ENCODE measurements at places on chromosomes 2 and 18.
A peak's percentile ranks its signal among the peaks of the same experiment; 100 is the strongest.

DNA sequence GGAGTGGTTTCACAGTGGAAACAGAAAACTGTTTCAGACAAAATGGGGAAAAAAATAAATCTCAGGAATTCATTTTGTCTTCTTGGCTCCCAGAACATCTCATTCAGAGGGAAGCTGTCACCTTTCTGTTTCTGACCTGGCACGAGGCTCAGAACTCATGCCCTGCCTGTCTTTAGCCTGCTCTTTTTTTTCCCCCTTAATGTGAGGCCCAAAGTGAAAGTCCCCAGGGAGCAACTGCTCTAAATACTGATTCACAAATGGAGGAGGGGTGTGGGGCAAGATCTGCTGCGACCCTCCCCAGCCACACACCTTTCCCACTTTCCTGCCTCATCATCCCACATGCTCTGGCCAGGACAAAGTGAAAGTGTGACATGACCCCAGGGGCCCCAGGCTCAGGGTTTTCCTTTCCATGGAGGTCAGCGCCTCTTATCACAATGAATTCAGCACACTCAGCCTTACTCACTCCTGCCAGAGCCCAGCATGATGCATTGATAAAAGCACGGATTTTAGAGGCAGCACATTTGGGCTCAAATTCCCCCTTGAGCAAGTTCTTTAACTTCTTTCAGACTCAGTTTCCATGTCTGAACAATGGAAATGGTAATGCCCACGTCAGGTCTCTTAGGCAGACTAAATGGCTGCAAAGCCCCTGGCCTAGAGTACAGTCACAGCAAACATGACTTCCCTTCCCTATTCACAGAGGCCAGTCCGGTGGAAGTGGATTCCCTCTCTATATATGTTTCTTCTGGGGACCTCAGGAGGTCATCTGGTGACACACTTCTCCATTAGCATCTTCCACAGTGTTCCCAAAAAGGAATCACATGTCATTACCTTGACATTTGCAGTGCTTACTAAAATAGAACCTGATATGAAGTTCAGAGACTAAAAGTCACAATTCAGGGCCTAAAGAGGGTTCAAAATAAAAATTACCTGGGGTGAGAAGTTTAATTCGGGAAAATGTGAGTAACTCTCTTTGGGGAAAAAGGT, 55.3 kb upstream of the TMEM163 start:
- no peak for DNase-seq

DNA sequence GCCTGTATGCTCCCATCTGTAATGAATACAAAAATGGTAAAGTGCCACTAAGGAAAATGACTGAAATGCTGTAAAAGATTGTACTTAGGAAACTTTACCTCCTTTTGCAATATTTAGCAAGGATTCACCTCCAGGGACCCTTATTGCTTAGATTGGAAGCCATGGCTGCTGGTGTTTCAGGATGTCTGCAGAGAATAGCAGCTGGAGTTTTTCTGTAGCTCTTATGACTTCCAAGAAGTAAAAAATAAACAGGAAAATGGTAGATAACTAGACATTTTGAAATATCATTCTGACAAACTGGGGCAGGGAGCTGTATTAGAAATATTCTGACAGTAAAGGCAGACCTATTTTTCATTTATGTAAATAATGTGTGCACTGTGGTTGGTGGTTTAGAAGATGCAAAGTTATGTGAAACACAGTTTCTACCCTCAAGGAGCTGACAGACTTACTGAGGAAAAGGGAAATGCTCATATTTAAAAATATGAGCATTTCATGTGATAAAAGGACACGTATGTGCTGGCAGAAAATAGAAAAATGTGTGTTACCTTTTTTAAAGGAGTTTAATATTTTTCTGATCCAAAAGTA, 224.9 kb upstream of the BOD1L2 start:
- DNase-seq, result no peak

DNA sequence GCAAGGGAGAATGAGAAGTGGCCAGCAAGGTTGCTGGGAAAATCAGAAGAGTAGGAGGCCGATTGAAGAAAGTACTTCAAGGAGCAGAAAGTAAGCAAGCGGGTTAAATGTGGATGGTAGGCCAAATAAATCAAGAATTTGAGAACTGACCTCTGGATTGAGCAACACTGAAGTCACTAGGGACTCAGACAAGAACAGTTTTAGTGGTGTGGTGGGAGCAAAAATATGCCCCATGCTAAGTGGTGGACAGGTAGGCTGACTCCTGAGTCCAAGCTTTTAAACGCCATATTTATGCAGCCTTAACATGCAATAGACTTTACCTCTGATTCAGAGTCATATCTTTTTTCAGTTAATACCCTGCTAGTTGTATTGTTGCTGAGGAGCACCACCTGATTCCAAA, 4.5 kb downstream of the TRABD2A start:
- DNase-seq, result no peak

- no peak for DNase-seq
These were observed 42.4 kb downstream of the THUMPD2 start for GRCh38 chr2:39736640-39737039.

GRCh38 chr2:160073284-160073888, 11.0 kb upstream of the PLA2R1 start:
- DNase-seq, result no peak

GRCh38 chr2:179069685-179070084, 19.7 kb upstream of the CCDC141 start:
- DNase-seq, result no peak

DNA sequence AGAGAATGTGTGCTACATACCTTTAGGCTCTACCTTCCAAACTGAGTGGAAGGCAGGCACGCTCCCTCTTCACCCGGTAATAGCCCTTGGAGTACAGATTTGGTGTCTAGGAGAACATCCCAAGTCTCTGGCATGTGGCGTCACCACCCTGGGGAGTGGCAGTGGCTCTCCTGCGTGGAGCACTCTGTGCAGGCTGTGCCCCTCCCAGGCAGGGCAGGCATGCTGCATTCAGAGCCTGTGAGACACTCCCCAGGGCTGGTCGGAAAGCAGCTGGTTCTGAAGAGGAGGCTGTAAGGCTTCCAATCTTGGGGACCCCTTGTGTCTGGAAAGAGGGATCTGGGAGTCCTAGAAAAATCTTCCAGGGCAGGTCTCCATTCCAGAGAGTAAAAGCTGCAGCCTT, 193.3 kb downstream of the ANKRD30B start:
- no peak for DNase-seq

GRCh38 chr2:218815649-218816048, 16.0 kb downstream of the PRKAG3 start:
- DNase-seq, result no peak

DNA sequence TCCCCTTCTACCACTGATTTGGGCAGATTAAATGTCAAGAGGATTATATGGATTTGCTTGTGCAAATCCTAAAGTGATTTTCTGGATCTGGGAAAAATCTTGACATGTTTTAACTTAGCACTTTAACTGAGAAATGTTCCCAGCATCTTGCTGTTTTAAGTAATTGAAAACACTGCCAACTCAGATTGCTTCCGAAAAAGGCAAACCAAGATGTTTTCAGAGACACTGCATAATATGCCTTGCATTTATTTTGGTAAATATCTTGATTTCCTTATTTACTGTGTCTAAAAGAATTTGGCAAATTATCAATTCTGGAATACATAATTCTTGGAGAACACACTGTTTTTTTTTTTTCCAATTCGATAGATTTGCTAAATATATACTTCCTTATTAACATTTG, 385.0 kb upstream of the FAM98A start:
- no peak for DNase-seq

- DNase-seq, result no peak
These were observed 551.3 kb upstream of the RAB6C start for GRCh38 chr2:129428086-129428660.

- no peak for DNase-seq
These were observed 20.5 kb downstream of the PCARE start for GRCh38 chr2:29053670-29054400.

- peak; percentile 44 for DNase-seq
These were observed 669 bp downstream of the LNPK start for GRCh38 chr2:176001281-176001915.

DNA sequence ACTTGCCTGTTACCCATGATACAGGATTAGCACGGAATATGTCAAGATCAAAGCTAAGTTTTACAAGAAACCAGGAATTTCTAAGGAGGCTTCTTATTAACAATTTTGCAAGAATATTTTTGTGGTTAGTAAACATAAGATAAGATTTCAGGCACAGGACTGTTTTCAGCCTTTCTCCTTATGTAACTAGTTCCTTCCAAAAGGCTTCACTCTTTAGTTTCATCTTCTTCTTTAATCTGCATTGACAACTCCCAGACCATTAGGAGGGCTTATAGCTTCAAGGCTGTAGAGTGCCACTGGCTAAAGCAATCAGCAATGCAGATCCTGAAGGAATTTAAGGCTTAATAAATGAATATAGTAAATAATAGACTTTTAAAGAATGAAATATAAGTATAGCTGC, 29.3 kb downstream of the SLC14A1 start:
- no peak for DNase-seq

GRCh38 chr18:8632386-8632785, 23.1 kb downstream of the RAB12 start:
- DNase-seq, result no peak

DNA sequence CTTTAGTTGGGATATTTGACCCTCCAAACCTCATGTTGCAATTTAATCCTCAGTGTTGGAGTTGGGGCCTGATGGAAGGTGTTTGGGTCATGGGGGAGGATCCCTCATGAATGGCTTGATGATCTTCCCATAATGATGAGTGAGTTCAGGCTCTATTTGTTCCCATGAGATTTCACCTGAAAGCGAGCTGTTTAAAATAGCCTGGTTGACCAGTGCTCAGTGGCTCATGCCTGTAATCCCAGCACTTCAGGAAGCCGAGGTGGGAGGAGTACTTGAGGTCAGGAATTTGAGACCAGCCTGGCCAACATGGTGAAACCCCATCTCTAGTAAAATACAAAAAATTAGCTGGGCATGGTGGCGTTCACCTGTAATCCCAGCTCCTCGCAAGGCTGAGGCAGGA, 14.9 kb upstream of the PSME4 start:
- no peak for DNase-seq

DNA sequence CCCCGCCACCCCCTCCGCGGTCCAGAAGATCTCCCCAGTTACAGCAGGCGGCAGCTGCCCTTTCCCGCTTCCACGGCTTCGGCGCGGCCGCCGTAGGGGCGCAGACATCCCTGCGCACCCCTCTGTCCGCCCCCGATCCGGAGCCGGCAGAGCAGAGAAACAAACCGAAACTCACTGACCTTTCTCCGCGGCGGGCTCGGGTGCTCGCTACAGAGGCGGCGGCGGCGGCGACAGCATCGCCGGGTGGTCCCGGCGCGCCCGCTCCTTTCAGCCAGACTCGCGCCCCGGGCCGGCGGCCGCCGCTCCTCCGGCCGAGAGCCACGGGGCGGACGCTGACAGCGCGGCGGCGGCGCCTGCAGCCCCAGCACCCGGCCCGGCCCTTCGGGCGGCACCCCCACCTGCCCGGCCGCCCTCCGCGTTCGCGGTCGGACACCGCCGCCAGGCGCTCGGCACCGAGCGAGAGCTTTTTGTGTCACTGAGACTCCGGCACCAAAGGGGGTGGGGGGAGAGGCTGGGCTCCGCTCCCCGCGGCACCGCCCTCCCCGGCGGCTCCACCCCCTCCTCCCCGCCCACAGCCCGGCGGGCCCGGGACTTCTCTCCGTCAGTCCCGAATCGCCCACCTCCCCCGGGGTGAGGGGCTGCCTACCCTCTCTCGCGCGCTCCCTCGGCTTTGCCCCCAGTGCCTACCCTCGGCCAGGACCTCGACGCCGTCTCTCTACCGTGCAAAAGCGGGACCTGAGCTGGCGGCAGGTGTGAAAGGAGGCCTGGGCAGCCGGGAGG, 1.4 kb upstream of the RNF152 start:
- DNase-seq, result peak; percentile 48

All from activated CD4-positive, alpha-beta T cell treated with anti-CD3 and anti-CD28 coated beads for 24 hours (primary cell).